ENCODE measurements at places on chromosomes 5 and 9. TPM values are rescaled to one million over a fixed set of nuclear protein-coding genes. Genes with fewer than 3 reads are reported as not detected.

MEGF10 gene
- polyA plus RNA-seq: not detected

CCIN gene
- not detected for polyA plus RNA-seq

PCDHB10 gene
- 0.05 TPM for polyA plus RNA-seq

TMEM215 gene
- polyA plus RNA-seq: not detected

- DNase-seq: no peak
Measured at GRCh38 chr5:83740741-83741140, 20.1 kb upstream of the HAPLN1 start.

- DNase-seq: no peak
Measured at GRCh38 chr5:83162601-83163000, 85.3 kb downstream of the XRCC4 start.

- DNase-seq: no peak
Measured at GRCh38 chr5:135039271-135040033, 5.4 kb upstream of the PITX1 start.

DNA sequence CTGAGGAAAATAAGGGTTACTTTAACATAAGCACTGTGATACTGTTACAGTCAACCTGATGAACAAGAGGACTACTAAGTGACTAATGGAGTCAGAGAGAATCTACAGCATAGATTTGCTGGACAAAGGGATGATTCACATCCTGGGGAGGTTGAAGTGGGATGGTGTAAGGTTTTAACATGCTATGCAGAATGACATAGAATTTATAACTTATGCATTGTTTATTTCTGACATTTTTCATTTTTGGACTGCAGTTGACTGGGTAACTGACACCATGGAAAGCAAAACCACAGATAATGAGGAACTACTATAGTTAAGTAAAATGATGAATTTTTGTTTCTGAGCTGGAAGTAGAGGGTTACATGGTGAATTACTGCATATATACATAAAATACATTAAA lies 389.2 kb downstream of the MAT2B start:
- no peak for DNase-seq

GRCh38 chr5:28779161-28779754 lies 1740.9 kb upstream of the CDH9 start:
- no peak for DNase-seq
